ENCODE measurements at places on chromosomes 5 and 9.

DNA sequence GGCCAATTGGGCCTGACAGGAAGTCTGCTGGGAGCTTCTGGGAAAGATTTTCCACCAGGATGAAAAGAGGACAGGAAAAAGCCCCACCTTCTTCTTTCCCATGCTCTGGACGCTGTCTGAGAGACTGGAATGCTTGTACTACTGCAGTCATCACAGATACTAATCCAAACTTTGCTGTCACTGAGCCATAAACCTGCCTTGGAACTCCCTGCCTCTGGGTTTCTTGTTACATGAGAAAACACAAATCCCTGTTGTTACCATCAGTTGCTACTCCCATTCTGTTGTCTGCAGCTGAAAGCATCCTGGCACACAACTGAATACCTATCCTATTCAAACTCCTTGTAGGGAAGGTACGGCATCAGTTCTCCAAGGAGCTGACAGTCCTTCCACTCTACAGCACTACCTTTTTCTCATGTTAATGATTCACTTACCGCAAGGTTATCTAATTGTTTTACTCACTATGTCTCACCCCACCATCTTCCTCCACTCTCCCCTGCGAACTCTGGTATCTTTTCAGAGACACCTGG is 167.5 kb downstream of the CDK5RAP2 start:
- no peak for DNase-seq

DNA sequence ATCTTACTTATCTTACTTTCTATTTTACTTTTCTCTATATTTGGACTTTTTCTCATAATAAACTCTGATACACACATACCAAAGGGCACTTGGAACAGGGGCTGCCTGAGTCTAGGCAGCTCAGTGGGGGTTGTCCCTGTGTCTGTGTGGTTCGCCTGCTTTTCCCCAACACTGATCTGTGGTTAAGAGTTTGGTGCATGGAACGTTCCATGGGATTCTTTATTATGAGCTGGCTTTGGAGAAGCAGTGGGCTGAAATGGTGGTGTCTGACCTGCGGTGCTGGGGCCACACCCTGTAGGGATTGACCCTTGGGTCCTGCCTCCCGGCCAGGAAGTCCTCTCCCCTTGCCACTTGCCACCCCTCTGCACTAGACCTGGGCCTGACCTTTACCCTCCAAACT is 47.4 kb downstream of the ANKRD33B start:
- no peak for DNase-seq

GRCh38 chr5:123598028-123598689 is 86.2 kb downstream of the CSNK1G3 start:
- DNase-seq: no peak

DNA sequence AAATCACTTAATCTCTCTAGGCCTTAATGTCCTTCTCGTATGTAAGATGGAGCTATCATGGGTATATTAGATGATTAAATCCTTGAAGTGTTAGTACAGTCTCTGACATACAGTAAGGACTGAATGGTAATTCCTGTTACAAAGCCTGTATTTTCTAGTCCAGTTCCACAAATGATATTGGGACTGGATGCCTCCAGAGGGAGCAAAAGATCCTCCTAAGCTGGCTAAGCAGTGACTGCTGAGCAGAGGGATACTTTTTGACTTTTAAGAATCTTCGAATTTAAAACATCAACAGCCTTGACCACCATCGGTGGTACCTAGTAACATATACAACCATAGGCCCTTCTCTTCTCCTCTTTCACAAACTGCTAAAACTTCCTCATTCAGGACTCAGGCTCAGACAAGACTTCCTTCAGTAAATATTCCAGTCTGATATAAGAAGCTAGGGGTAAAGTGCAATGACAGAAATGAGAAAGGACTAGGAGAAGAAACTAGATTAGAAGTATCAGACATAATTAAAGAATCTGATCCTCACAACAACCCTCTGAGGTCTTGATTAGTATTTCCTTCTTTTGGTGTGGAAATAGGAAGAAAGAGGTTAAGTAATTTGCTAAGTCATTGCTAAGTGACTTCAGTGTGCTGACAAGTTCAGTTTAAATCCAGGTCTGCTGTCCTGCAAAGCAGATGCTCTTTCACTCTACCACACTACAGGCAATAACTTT is 13.9 kb downstream of the PTAR1 start:
- no peak for DNase-seq

DNA sequence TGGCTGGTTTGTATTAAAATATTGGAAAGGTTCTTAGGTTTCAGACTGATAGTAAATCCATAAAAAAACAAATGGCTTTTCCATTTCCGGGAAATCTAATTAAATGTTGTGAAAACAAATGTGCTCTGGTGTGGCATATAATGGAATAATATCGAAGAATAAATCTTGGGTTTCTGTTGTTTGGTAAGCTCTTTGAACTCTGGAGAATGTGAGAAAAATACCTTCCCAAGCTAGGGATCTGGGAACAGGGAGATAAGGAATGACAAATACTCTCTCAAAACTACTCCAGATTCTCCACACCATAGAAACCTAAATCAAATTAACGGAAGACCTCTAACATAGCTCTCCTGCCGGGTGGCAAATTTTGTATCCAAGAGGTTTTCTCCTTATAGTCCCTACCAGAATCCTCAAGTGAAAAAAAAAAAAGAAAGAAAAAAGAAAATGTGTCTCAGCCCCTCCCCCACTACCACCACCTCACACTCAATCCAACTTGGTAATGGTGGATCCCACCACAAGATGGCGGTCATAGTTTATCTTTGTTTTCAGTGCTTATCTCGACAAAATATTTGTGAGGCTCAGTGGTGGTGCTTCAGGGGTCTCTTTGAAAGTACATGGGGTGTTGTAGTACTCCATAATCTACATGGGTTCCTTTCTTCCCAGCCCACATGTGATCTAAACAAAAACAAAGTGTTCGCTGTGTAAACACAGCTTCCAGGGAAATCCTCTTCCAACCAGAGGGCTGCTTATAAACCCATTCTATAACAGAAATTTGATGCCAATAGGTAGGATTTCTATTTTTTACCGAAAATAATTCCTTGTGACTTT is 54.5 kb upstream of the FST start:
- no peak for DNase-seq

DNA sequence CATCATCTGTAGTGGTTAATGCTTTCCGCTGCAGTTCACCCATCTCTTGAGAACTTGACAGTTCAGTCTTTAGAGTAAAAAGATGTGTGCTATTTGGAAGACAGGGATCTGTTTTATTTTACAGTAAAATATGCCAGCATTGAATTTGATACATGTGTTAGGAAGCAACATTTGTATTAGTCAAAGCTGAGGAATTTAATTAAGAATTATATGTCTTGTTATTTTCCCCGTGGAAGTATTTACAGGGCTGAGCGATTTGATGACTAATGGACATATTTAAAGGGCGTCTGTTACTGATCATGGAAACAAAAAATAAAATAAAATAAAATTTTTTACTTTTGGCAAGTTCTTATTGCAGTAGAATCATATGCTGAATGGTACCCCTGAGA is 101.3 kb downstream of the PAM start:
- peak; percentile 26 for DNase-seq

GRCh38 chr9:20394969-20395368 is 227.3 kb downstream of the MLLT3 start:
- no peak for DNase-seq

GRCh38 chr9:114761523-114761922 is 44.3 kb downstream of the TNFSF15 start:
- DNase-seq: no peak

DNA sequence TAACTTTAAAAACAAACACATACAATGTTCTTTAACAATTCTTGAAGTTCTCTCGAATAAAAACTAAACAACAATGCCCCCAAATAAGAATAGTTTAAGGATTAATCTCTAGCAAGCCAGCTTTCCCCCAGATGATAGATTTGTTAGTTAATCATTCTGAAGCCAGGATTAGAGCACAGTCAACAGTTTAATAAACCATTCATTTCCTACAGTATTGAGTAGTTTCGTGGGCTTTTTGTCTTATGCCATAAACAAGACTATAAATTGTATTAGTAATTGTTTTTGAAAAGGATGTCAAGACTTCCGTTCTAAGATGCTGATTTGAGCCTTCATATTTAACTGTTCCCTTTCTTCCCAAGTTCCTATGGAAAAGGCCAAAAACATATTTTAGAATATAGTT is 136.6 kb downstream of the PIK3R1 start:
- DNase-seq: no peak

- no peak for DNase-seq
These were observed 82.8 kb upstream of the MYO10 start for GRCh38 chr5:17018871-17019270.

DNA sequence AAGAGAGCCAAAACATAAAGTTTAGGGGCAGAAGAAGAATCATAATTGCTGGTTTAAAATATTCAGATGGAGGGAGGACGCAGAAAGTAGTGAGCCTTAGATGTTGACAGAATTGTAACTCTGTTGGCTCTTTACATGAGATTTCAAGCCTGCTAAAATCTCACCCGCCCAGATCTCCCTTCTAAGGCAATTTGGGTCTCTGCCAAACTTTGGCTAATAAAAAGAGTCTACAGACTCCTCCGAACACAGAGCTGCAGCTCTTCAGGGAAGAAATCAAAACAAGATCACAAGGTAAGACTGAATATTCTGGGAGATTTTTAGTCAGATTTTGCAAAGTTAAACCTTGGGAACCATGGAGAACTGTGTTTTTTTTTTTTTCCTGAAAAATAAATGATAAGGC is at the start of gene IL33:
TSS of gene IL33 (plus strand) at position 246 of the 400 bp plus-strand sequence. CDS start 25,888 bp downstream, outside the sequence.
- DNase-seq: no peak

DNA sequence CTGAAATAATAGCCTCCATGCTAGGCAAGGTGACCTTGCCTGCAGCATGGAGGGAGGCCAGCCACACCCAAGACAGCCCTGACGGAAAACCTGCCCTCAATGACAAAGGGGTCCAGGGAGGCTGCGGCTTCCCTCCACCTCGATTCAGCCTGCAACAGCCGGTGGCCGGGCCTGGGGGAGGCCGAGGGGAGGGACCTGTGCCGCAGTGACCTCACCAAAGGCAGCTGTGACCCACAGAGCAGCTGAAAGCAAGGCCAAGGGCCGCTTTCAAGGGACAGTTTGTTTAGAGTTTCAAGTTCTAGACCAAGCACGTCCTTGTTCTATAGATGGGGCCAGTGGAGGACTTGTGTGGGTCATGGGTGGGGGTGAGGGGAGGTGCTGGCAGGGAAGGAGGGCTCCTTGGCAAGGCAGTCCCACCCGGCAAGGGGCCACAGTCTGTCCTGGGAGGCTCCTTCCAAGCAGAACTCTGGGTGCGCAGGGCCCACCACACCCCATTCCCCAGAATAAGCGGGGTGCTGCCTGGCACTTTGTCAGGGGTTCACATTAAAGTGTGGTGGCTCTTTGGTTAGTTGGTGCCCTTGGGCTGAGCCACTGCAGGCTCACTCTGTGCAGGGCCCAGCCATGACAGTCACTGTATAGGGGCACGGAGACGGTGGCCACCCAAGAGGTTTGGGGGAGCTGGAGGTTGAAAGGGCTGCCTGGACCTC is 226.5 kb downstream of the FANCC start:
- DNase-seq: no peak

- no peak for DNase-seq
These were observed 12.7 kb downstream of the CNTFR start for GRCh38 chr9:34576597-34577399.

- DNase-seq: no peak
These were observed 320.6 kb downstream of the PJA2 start for GRCh38 chr5:109089191-109089590.

- DNase-seq: peak; percentile 87
These were observed 324.4 kb downstream of the ENC1 start for GRCh38 chr5:74316064-74316603.

GRCh38 chr9:69933445-69933844 is 110.2 kb upstream of the MAMDC2 start:
- no peak for DNase-seq

DNA sequence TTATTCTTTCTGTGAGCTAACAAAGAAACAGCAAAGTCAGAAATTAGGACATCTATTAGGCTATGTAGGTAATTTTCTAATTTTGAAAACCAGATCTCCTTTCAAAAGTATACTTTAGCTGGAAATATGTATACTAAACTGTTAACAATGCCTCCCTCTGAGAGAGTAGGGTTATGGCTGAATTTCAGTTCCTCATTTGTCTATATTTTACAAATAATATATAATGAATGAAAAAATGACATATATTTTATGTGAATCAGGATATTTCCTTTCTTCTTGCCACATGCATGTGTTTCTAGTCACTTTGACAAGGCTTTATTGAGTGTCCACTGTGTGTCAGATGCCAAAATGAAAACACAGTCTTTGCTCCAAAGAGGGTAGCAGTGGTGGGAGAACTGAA is 15.4 kb downstream of the HACD4 start:
- DNase-seq: no peak

All from retinal pigment epithelial cell (primary cell).